ENCODE measurements at places on chromosomes 2 and 18. TPM values are rescaled to one million over a fixed set of nuclear protein-coding genes. Genes with fewer than 3 reads are reported as not detected.
A peak's percentile ranks its signal among the peaks of the same experiment; 100 is the strongest.

Gene EFEMP1
- total RNA-seq: 37.4 TPM

Gene FBXO41
- total RNA-seq: 0.88 TPM

Gene SP140L
- 19.2 TPM for total RNA-seq

Gene SLC19A3
- not detected for total RNA-seq

Gene IFIH1
- 0.94 TPM for total RNA-seq

Gene C2orf80
- total RNA-seq: not detected

Gene CAVIN2
- 15.2 TPM for total RNA-seq

Gene RAX
- total RNA-seq: not detected

Gene SERPINB12
- not detected for total RNA-seq

Gene NIF3L1
- total RNA-seq: 18.8 TPM

Gene FEV
- not detected for total RNA-seq

Gene TMEM198
- total RNA-seq: 2.5 TPM

- no peak for DNase-seq
Measured at GRCh38 chr2:114039677-114040076, 149.8 kb downstream of the ACTR3 start.

- DNase-seq: no peak
Measured at GRCh38 chr2:163558251-163559021, 177.4 kb downstream of the FIGN start.

- DNase-seq: peak; percentile 76
Measured at GRCh38 chr2:196331143-196331542, 159.8 kb upstream of the STK17B start.

- no peak for DNase-seq
Measured at GRCh38 chr2:73998933-73999332, 14.2 kb downstream of the TET3 start.

DNA sequence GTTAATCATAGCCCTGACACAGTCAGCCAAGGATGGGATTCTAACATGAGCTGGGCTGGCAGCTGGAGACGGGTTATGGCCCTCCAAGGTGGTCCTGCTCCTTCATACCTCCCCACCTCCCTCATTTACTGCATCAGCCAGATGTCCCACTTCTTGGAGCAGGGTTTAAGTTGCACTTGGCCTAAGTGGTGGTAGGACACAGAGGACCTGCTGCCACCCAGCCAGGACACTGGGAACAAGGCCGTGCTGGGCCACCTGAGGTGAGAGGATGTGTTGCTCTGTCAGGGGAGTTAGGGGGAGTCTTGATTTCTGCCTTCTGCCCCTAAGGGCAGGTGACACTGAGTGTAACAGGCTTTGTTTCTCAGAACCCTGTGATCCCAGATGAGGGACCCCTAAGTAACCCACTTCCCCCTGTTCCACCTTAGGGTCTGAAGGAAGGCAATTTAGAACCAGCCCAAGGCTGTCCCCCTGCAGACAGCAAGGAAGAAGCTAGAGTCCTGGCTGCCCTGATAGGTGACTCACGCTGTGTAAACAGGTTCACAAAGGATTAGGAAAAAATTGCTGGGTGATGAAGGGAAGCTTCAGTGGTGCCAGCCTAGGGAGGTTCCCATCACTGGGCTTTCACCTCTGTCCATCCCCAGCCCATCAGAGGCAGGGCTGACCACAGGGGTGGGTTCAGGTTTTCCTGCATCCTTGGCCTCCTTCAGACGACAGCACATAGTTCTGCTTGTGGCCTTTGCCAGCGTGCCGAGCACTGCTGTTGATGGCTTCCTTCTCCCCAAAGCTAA is 114.3 kb upstream of the MCFD2 start:
- DNase-seq: peak; percentile 39

GRCh38 chr2:12759248-12759647 is 42.5 kb downstream of the TRIB2 start:
- peak; percentile 92 for DNase-seq

- DNase-seq: no peak
Measured at GRCh38 chr2:159605441-159606178, 10.7 kb downstream of the BAZ2B start.

GRCh38 chr2:129293326-129293725 is 686.1 kb upstream of the RAB6C start:
- no peak for DNase-seq

- DNase-seq: no peak
Measured at GRCh38 chr18:29328932-29329331, 1152.0 kb upstream of the CDH2 start.

- DNase-seq: no peak
Measured at GRCh38 chr2:216344206-216344949, 27.9 kb downstream of the MARCHF4 start.

DNA sequence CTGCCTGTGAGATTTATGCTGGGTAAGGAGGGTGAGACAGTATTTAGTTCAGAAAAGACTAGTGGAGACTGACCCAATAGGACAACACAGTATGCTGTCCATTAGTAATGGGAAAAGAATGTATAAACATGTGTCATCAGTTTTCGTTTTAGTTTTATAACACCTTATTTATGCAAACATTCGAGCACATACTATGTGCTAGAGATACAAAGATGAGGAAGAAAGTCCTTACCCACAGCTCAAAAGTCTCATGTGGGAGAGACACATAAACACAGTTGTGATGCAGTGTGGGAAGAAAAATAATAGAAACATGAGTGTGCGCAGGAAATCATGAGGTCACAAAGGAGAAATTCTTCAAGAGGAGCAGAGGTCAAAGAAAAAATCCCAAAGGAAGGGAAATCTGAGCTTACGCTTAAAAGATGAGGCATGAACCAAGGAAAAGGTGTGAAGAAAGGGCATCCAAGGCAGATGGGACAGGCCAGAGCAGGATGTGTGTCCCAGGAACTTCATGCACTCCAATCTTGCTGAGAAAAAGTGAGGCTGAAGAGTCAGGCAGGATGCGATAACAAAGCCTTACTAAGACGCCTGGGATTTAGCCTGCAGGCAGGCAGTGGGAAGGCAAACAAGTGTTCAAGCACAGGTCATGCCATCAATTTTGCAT is 8.1 kb downstream of the METTL21A start:
- peak; percentile 93 for DNase-seq

- DNase-seq: peak; percentile 37
Measured at GRCh38 chr2:120978359-120979050, 242.8 kb downstream of the GLI2 start.

GRCh38 chr18:46360866-46361265 is 256.7 kb downstream of the HAUS1 start:
- no peak for DNase-seq

DNA sequence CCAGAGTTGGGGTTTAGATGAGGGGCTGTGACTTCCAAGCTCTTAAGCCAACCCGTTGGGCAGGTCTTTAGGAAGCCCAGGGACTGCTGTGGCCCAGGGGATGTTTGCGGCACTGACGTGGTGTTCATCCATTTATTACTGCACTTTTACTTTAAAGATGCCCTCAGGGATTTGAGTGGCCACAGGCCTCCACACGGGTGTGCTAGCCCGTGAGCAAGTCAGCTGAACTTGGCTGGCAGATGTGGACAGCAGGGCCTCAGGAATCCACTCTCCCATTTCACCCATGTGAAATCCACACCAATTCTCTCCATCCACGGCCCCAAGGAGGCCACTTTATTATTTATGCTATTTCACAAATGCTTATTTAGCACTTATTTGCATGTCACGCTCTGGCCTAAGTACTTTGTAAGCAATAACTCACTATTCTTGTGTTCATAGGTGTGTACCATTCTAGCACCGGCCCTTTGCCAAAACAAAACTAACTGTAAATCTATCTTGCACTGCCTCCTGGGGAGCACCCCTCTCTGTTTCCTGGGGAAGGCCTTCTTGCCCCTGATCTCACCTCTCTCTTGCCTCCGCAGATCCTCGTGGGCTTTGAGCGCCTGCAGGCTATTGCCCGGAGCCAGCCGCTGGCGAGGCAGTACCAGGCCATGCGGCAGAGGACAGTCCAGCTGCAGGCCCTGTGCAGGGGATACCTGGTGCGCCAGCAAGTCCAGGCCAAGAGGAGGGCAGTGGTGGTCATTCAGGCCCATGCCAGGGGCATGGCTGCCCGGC is 39.1 kb upstream of the GPR17 start:
- no peak for DNase-seq
